IMR-90 (cell line): ENCODE measurements at places on chromosomes 5 and 9. TPM values are rescaled to one million over a fixed set of nuclear protein-coding genes. Genes with fewer than 3 reads are reported as not detected.
A peak's percentile ranks its signal among the peaks of the same experiment; 100 is the strongest.

DNA sequence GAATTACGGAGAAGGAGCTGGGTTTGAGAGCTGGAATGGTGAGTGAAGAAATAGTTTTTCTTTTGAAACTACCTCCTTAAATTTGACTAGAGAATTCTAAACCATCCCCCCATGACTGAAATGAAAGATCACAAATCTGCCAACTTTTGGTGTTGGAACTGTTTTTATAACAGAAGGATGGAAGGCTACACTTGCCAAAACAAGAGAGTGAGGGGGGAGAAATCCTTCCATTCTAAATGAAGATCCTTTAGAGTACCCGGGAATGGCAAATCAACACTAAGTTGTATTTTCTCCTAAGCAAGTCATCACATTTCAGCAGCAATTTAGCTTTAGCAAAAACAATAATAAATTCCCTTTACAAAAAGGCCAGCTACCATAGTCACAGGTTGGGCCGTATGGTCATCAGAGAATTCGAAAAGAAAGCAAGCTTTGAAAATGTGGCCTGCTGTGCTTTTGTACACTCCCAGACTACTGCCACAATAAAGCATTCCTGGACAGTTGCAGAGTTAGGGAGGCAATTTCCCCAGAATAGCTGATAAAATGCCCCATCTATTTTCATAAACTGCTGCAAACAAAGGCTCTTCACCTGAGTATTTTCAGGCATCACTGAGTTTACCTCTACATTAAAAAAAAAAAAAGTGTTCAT, 25.0 kb upstream of the FREM1 start:
- no peak for DNase-seq
- no peaks in the 10 kb centered on the region for H3K4me1 ChIP-seq
- no peak overlapping the region for H3K27ac ChIP-seq

- H3K4me1 ChIP-seq = no peaks in the 10 kb centered on the region
- no peak overlapping the region for H3K4me3 ChIP-seq
- no peaks in the 10 kb centered on the region for H3K36me3 ChIP-seq
- no peaks in the 10 kb centered on the region for H3K27me3 ChIP-seq
- H3K27ac ChIP-seq = no peak overlapping the region
Observed at GRCh38 chr5:12237837-12238575, 333.8 kb upstream of the CTNND2 start.

DNA sequence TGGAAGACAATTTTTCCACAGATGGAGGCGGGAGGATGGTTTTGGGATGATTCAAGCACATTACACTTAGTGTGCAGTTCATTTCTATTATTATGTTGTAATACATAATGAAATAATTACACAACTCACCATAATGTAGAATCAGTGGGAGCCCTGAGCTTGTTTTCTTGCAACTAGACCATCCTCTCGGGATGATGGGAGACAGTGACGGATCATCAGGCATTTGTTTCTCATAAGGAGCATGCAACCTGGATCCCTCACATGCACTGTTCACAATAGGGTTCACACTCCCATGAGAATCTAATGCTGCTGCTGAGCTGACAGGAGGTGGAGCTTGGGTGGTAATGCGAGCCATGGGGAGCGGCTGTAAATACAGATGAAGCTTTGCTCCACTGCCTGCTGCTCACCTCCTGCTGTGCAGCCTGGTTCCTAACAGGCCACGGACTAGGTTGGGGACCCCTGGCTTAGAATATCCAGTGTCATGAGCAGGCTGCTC, 1.6 kb downstream of the STKLD1 start:
- H3K27me3 ChIP-seq = no peaks in the 10 kb centered on the region
- H3K4me3 ChIP-seq = no peak overlapping the region
- H3K27ac ChIP-seq = no peak overlapping the region
- H3K36me3 ChIP-seq = peaks cover 5% of the 10 kb centered on the region
- H3K4me1 ChIP-seq = peaks cover under 1% of the 10 kb centered on the region
- DNase-seq = peak; percentile 17

PPP3R2 gene
- total RNA-seq = not detected in 2 replicates

DNA sequence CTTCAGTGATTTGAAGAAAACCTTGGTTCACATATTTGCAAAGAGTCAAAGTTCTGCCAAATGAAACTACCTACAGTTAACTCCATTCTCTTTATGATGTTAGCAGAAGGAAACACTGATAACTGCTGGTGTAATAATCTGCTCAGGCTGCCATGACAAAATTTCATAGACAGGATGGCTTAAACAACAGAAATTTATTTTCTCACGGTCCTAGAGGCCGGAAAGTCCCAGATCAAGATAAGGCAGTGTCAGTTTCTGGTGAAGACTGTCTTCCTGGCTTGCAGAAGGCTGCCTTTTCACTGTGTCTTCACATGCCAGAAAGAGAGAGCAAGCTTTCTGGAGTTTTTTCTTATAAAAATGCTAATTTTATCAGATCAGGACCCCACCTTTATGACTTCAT, 102.4 kb upstream of the PARP8 start:
- H3K27ac ChIP-seq = no peak overlapping the region
- no peaks in the 10 kb centered on the region for H3K36me3 ChIP-seq
- H3K4me3 ChIP-seq = no peak overlapping the region
- H3K27me3 ChIP-seq = no peaks in the 10 kb centered on the region
- no peak for DNase-seq

MTRR gene
- 30.6 and 33.2 TPM in 2 replicates for total RNA-seq

ADAMTS19 gene
- total RNA-seq = under 0.01 and 0.28 TPM in 2 replicates
